Left lung (tissue), 14 donors: ENCODE measurements at places on chromosomes 6 and 20. TPM values are rescaled to one million over a fixed set of nuclear protein-coding genes. Genes with fewer than 3 reads are reported as not detected.

The FOXQ1 gene
- 6.4 TPM for total RNA-seq

The PLA2G7 gene
- total RNA-seq, result 32.1 TPM

The ZSCAN9 gene
- 12.3 TPM for total RNA-seq

The VAPB gene
- 49.7 TPM for total RNA-seq

The WFDC5 gene
- total RNA-seq, result 0.32 TPM

The ANKRD66 gene
- 2.4 TPM for total RNA-seq

The NHLRC1 gene
- 2.6 TPM for total RNA-seq

The RGS17 gene
- 0.15 TPM for total RNA-seq

The CLPSL1 gene
- not detected for total RNA-seq

The BANF2 gene
- total RNA-seq, result not detected

The BMP5 gene
- total RNA-seq, result 14.5 TPM

The AURKA gene
- total RNA-seq, result 22.3 TPM

The SLC17A2 gene
- total RNA-seq, result not detected

The MOG gene
- not detected for total RNA-seq

The ATP6V1G2 gene
- total RNA-seq, result 1.0 TPM

The MAN1A1 gene
- total RNA-seq, result 58.7 TPM

The PIGU gene
- 17.0 TPM for total RNA-seq

The GABRR1 gene
- total RNA-seq, result not detected

The PGBD1 gene
- 4.6 TPM for total RNA-seq
